ENCODE measurements at places on chromosomes 16 and 17.
A peak's percentile ranks its signal among the peaks of the same experiment; 100 is the strongest.

DNA sequence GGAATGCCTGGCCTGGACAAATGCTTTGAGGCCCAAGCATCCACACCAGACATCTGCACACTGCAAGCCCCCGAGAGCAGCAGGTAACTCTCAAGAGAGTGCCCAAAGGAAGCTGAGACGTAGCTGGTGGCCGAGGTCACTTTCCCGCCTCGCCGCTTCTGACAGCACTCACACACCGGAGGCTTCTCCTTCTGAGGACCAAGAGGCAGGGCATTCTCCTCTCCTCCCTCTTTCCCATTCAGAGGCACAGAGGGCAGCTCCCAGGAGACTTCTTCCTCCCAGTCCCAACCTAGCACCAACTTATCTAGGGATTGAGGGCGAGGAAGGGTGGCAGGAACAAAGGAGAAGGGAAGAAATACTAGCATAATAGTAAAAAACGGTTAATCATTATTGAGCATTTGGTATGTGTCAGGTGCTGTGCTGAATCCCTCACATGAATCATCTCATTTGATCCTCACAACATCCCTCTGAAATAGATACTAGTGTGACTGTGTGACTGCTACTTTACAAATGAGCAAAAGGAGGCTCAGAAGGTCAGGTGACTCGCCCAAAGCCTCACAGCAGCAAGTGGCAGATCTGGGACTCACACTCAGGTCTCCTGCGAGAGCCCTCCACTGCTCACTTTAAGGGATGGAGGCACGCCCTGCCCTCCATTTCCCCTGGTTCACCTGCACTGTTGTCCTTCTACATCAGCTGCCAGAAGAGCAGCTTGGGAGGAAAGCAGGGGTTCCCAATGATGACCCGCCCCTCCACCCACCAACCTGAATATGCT is 41.8 kb downstream of the MYO18A start:
- DNase-seq: no peak

DNA sequence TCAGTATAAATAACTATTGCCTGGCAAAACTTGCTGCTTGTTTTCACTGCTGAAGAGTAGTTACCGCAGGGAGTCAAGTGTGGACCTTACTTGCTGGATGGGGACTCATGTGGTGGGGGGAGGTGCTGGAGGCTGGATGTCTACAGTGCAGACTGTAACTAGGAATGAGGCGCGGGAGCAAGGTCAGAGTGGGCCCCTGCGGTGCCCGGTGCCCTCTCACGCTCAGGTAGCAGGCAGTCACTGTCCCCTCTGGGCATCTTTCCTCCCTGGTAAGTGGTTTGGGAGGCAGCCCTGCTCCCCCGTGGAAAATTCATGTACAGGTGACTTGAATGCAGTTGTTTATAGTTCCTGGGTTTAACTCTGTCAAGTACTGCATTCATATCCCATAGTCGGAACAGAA is 4.6 kb downstream of the EMC8 start:
- no peak for DNase-seq

- DNase-seq: no peak
These were observed 101.2 kb upstream of the GNAO1 start for GRCh38 chr16:56090076-56090475.

DNA sequence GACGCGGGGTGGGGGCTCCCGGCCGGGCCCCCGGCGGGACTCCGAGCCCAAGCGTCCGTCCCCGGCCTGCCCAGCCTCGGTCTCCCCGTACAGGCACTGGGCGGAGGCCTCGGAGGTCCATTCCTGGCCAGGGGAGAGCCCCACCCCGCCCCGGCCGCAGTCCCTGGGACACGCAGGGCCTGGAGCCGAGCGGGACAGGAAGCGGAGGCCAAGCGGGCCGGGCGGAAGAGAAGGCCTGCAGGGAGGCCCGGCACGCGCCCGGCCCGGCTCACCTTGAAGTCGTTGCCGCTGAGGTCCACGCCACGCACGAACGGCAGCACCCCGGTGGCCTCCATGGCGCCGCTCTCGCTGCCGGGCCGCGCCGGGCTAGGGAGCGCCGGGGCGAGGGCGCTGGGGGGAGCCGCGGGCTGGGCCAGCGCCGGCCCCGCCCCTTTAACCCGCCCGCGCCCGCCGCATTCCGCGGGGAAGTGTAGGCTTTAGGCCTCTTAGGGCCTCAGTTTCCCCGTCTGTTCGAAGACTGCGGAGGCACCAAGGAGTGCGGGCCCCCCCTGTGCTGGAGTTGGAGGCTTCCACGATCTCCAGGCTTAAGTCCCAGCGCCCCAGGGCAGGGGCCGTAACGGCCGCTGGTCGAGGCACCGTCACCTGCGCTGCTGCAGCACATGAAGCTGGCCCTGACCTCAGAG is at the start of gene FLII:
Gene FLII, minus strand, starts transcription at position 383 of the 683 bp plus-strand sequence. Its CDS starts 48 bp downstream, at position 335.
- DNase-seq: no peak

DNA sequence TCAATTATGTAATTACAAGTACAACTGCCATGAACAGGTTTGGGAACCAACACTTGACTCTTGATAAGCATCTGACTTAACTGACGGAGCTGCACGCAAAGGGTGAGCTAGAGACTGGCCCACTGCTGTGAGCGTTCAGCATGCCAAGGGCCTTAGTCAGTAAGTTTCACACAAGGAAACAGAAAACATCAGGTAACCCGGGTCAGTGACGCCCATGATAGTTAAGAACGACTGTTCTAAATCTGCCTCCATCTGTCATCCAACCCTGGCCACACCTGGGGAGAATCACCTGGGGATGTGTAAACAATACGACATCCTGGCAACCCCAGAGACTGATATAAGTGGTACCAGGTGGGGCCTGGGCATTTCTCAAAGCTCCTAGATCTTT is 12.3 kb downstream of the SMIM5 start:
- DNase-seq: peak; percentile 49

- no peak for DNase-seq
These were observed 680 bp downstream of the SKA2 start for GRCh38 chr17:59154292-59154720.

DNA sequence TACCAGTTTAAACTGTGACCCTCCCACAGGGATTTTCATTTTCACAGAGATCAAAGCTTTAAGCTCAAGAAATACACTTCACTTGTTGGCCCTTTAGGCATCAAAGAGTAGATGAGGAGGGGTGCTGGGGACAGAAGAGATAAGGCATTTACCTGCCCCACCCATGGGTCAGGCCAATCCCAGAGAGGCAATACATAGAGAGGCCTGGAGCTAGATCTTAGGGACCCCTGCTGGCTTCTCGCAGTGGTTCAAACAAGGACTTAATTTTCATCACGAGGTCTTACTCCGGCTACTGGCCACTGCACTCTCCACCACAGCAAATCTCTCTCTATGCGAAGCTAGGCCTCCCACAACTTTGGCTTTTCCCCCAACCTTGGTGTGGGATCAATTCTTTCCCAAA is 46.6 kb downstream of the NOG start:
- DNase-seq: no peak

DNA sequence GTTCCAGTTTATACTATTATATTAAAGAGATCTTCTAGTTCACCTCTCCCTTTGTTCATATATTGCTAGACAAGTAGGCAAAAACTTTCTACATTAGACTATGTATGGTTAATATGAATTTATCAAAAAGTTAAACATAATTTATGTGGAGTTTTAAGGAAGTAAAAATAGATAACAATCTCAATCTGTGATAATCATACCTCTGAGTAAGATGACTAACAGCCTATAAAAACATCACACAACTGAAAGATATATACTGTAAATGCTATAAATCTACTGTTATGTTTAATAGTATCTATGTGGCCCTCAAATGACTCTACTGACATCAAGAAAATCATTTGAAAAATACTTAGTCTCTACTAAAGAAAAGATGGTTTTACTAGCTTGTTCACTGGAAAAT is 37.1 kb downstream of the AP1G1 start:
- no peak for DNase-seq

- no peak for DNase-seq
These were observed 7.7 kb downstream of the SLC35B1 start for GRCh38 chr17:49699966-49700575.
